ENCODE measurements at places on chromosomes 4 and X.

DNA sequence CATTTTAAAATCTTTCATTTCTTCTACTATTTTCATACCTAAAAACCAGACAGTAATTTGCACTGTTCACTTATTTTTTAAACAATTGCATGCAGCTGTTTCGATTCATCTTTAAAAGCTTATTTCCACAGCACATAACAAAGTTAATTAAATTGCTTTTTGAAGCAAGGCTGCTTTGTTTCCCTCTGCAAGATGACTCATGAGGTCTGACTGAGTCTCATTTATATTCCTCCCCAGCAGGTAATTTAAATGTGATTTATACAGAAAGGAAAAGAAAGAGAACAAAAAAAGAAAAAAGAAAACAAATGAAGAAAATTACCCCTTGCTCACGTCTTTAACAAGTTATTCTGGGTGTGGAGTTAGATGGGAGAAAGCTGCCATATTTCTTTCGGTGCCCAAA is 22.8 kb downstream of the VMA21 start:
- no peak for DNase-seq

DNA sequence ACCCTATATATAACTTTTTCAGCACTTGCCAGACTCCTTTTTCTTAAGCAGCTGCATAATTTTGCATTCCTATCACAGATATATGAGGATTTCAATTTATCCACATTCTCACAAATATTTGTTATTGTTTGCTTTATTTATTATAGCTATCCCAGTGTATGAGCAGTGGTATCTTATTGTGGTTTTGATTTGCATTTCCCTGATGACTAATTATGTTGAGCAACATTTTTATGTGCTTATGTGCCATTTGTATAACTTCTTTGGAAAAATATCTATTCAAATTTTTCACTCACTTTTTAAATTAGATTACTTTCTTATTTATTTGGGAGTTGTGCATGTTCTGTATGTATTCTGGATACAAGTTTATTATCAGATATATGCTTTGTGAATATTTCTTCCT is 361.9 kb downstream of the KCTD8 start:
- no peak for DNase-seq

DNA sequence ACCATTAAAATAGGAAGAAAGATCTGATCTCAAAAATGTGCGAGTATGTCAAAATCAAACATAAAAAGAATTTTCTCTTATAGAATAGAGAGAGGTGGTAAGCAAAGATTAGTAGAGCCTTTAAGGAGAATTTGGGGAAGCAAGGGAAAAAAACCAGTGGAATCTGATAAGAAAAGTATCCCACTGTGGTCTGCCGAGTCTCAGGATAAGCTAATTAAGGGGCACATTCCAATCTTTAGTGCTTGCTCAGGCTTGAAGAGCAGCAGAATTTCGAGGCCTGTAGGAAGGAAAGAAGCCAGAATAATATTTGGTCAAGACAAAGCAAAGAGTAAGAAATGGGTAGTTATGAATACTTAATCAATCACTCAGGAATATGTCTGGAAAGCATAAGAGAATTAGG is 13.0 kb downstream of the STATH start:
- no peak for DNase-seq

- no peak for DNase-seq
Measured at GRCh38 chr4:94477227-94477626, 25.5 kb downstream of the PDLIM5 start.

DNA sequence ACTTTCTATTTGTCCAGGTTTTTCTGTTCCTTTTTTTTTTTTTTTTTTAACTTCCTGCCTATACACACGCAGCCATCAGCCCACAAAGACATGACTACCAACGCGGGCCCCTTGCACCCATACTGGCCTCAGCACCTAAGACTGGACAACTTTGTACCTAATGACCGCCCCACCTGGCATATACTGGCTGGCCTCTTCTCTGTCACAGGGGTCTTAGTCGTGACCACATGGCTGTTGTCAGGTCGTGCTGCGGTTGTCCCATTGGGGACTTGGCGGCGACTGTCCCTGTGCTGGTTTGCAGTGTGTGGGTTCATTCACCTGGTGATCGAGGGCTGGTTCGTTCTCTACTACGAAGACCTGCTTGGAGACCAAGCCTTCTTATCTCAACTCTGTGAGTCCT is 2.1 kb downstream of the EBP start:
- no peak for DNase-seq

GRCh38 chr4:28545986-28546385 is 1685.3 kb downstream of the STIM2 start:
- no peak for DNase-seq

DNA sequence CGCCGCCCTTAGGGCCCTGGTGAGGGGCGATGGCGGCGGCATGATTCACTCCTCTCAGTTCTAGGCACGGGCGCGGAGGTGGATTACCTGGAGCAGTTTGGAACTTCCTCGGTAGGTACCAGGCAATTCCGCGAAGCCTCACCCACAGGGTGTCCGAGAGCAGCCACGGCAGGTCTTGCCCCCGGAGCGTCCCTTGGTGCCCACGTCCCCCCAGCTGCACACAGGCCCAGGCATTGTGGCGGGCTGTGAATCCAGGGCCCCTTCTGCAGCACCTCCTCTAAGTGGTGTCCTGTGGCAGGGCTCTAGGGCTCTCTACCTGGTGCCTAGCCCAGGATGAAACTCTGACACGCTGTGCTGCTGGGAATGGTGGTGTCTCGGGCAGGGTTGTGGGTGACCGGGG is 13.9 kb downstream of the TACC3 start:
- no peak for DNase-seq

GRCh38 chr4:48196758-48197504 is 62.9 kb upstream of the TXK start:
- peak; percentile 36 for DNase-seq

GRCh38 chr4:120207021-120207420 is 140.4 kb upstream of the MAD2L1 start:
- DNase-seq, result no peak

- no peak for DNase-seq
Measured at GRCh38 chr4:187124331-187124730, 400.7 kb upstream of the FAT1 start.

DNA sequence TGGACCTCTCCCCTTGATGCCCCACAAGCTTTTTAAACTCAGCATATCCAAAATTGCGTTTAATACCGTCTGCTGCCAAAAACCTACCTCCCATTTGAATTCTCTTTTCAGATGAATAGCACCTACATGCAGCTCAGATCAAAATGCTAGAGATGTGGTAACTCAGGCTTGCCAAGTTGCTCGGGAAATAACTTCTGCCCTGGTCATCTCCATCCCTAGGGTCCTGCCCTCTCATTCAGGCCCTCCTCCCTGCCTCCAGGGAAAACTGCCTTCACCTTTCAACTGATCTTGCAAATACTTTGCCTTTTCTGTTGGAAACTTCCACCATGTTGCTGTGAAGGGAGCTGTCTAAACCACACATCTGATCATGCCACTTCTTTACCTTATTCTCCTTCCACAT is 114.1 kb downstream of the SPRY1 start:
- no peak for DNase-seq

GRCh38 chr4:54843106-54843505 is 185.3 kb downstream of the KIT start:
- no peak for DNase-seq

DNA sequence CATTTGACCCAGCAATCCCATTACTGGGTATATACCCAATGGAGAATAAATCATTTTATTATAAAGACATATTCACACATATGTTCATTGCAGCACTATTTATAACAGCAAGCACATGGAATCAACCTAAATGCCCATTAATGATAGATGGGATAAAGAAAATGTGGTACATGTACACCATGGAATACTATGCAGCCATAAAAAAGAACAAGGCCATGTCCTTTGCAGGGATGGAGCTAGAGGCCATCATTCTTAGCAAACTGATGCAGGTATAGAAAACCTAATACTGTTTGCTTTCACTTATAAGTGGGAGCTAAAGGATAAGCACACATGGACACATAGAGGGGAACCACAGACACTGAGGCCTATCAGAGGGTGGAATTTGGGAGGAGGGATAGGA is 22.6 kb downstream of the RASSF6 start:
- DNase-seq, result no peak

- DNase-seq, result no peak
Measured at GRCh38 chr4:27360790-27361267, 500.2 kb downstream of the STIM2 start.

- DNase-seq, result no peak
Measured at GRCh38 chr4:6767386-6767747, 15.2 kb upstream of the KIAA0232 start.

- DNase-seq, result no peak
Measured at GRCh38 chrX:39766085-39766726, 331.6 kb downstream of the BCOR start.

DNA sequence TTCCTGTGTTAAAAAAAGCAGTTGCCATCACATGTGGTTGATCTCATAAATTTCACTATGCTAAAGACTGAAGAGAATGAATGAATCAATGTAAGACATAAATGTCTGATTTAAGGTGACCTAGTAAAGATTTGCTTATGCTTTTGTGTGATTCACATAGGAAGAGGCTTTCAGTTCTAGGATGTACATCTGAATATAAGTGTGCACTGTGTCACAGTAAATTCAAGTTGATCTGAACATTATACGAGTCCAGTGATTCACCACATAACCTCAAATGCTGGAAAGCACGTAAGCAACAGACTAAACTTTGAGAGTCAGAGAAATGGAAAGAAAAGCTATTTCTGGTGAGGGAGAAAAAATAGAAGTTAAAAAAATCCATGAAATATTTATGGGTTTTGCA is 567.9 kb downstream of the EPHA5 start:
- no peak for DNase-seq

DNA sequence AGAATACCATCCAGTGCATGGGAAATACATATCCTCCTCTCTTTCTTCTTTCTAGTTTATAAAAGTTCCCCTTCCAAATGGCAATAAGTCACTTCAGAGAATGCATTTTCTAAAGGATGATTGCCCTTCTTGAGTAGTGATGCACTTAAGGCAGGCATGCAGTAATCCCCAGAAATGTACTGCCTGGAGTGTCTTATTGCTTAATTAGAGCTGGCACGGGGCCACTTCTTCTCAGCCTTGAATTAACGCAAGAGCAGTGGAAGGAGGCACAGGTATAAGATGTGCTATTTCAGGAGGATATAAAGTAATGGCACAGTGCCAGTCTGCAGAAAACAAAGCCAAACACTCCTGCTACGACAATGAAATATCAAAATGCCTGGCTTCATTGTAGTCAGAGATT is 371.4 kb upstream of the FAM241A start:
- no peak for DNase-seq

GRCh38 chr4:9988363-9988749 is 32.9 kb downstream of the SLC2A9 start:
- no peak for DNase-seq

- no peak for DNase-seq
Measured at GRCh38 chr4:129394635-129395034, 298.7 kb downstream of the C4orf33 start.

DNA sequence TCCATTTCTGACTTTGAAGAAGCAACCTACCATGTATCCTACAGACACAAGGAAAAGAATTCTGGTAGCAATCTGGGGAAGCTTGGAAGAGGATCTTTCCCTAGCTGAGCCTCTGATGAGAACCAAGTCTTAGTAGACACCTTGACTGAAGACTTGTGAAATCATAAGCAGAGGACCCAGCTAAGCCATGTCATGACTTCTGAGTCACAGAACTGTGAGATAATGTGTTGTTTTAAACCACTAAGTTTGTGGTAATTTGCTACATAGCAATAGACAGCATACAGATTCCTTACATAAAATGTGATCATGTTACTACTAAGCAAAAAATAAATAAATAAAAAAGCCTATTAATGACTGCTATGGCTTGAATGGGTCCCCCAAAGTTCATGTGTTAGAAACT is 71.3 kb upstream of the ANKRD50 start:
- DNase-seq, result no peak

- no peak for DNase-seq
Measured at GRCh38 chr4:31058656-31059055, 338.5 kb downstream of the PCDH7 start.

GRCh38 chr4:113065629-113066028 is 16.2 kb downstream of the ANK2 start:
- no peak for DNase-seq

- DNase-seq, result no peak
Measured at GRCh38 chr4:134650461-134650860, 448.9 kb upstream of the PABPC4L start.

- DNase-seq, result no peak
Measured at GRCh38 chr4:13348216-13348615, 135.9 kb downstream of the RAB28 start.

GRCh38 chrX:52933976-52934703 is 24.2 kb downstream of the FAM156A start:
- DNase-seq, result peak; percentile 66

DNA sequence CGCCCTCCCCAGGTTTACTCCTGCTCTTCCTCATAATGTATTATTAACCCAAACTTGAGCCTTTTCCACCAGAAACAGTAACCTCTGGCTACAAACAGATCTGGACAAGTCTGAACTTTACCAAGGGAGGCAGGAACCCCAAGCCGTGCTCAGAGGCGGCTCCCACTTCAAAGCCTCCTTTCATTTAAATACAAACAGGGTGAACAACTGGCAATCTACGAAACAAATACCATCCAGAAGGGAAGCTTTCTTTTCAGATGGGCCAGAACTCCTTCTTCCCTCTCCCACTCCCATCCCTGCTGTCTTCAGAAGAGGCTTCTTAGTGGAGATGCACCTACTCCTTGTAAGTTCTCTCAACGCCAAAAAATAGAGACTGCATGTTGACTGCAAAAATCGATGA is 2.1 kb upstream of the GPC4 start:
- DNase-seq, result no peak

DNA sequence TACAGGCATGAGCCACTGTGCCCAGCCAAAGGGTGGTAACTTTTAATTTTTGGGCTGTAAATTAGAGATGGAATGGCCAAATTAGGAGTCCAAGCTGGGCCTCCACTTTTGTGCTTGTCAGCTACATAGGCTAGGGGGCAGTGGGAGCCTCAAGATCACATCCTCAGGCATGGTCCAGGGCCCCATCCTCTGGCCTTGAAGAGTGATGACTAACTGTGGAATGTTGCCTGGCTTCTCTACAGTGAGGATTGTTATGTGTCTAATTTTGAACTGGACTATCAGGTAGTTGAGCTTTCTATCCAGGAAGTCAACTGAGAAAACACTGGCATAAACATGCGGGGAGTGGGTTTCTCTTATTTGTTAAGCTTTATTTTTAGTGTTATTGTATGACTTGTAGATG is 33.0 kb downstream of the CCNG2 start:
- DNase-seq, result no peak

DNA sequence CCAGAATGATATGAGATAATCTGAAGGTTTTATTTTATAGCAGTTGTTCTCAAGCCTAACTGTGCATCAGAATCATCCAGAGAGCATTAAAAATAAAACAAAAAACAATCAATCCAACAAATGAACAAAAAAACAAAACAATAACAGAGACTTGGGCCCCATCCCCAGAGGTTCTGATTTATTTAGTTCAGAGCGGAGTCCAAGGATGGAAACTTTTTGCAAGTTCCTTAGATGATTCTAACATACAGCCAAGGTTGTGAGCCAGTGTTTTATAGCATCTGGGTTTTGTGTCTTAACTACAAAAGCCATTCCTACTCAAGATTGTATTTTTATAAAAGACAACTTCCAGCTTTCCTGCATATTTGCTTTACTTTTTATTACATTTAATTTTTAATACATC is 59.4 kb upstream of the GRPR start:
- no peak for DNase-seq

- DNase-seq, result no peak
Measured at GRCh38 chr4:186932631-186933187, 209.1 kb upstream of the FAT1 start.

GRCh38 chr4:147987252-147987651 is 255.4 kb downstream of the ARHGAP10 start:
- DNase-seq, result no peak

Measured in GM13976 (cell line).